ENCODE measurements at places on chromosomes 13 and 19. TPM values are rescaled to one million over a fixed set of nuclear protein-coding genes. Genes with fewer than 3 reads are reported as not detected.

The CEACAM7 gene
- not detected for total RNA-seq

The PTPRS gene
- 161 TPM for total RNA-seq

The ATP1A3 gene
- 0.26 TPM for total RNA-seq

The MTUS2 gene
- 0.05 TPM for total RNA-seq

The CBLC gene
- total RNA-seq, result not detected

The KL gene
- not detected for total RNA-seq

The ZIC2 gene
- not detected for total RNA-seq

The OR7D2 gene
- total RNA-seq, result 0.21 TPM

The WDR88 gene
- total RNA-seq, result not detected

The KCNC3 gene
- total RNA-seq, result not detected

The CYP4F2 gene
- total RNA-seq, result not detected

The PSG1 gene
- 16.3 TPM for total RNA-seq

The FRY gene
- total RNA-seq, result 17.8 TPM

The ANKLE1 gene
- total RNA-seq, result 0.27 TPM

The ACP7 gene
- not detected for total RNA-seq

The CNFN gene
- not detected for total RNA-seq

The XAB2 gene
- 31.2 TPM for total RNA-seq

The CRB3 gene
- total RNA-seq, result not detected

The DLL3 gene
- 0.42 TPM for total RNA-seq

The TEKTIP1 gene
- total RNA-seq, result not detected

The PDE4C gene
- not detected for total RNA-seq

The PSG3 gene
- not detected for total RNA-seq

The CCDC194 gene
- total RNA-seq, result not detected

The THSD8 gene
- not detected for total RNA-seq

The PRX gene
- total RNA-seq, result 2.8 TPM

The MBD3L2 gene
- not detected for total RNA-seq

The CLEC4M gene
- total RNA-seq, result not detected

The ZNF558 gene
- total RNA-seq, result 34.0 TPM

The ASPDH gene
- not detected for total RNA-seq

The PLVAP gene
- total RNA-seq, result 0.43 TPM

The UBL3 gene
- total RNA-seq, result 24.9 TPM

Data from myocyte (in vitro differentiated cells).